ENCODE measurements at places on chromosomes 16 and 17.

DNA sequence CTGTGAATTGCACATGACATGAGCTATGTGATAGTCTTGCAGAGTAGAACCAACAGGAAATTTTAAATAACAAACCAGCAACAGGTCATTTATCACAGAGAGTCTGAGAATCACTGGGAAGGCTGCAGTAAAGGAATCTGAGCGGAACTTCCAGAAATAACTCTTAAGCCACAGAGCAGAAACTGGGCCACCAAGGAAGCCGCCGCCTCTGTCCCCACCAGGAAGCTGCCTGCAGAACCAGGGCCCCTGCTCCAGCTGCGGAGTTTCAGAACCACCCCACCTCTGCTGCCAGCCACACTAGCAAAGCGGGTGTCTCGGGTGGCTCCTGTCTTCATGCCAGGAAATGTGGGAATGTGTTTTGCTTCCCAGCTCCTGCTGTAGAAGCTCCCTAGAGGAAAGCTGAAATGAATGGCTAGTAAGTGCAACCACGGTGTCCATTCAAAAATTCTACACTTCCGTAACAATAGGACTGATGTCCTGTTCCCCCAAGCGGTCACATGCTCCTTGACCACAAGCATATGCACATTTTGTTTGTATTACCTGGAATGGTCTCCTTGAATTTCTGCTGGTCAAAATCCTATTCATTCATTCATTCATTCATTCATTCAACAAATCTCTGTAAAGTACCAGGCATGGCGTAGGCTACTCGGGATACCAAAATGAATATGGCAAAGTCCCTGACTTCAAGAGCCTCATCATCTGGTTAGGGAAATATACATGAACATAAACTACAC, 7.7 kb upstream of the ITPRIPL2 start:
- DNase-seq = no peak

- no peak for DNase-seq
These were observed 52.7 kb downstream of the MEAK7 start for GRCh38 chr16:84451781-84452180.

- no peak for DNase-seq
These were observed 149.6 kb downstream of the WWOX start for GRCh38 chr16:78249056-78249455.

- DNase-seq = no peak
These were observed 130.5 kb downstream of the NPIPB5 start for GRCh38 chr16:22641131-22641628.

- DNase-seq = no peak
These were observed 43.2 kb upstream of the MRPS23 start for GRCh38 chr17:57892820-57893595.

GRCh38 chr16:70576431-70577255, 53.0 kb downstream of the SF3B3 start:
- no peak for DNase-seq

DNA sequence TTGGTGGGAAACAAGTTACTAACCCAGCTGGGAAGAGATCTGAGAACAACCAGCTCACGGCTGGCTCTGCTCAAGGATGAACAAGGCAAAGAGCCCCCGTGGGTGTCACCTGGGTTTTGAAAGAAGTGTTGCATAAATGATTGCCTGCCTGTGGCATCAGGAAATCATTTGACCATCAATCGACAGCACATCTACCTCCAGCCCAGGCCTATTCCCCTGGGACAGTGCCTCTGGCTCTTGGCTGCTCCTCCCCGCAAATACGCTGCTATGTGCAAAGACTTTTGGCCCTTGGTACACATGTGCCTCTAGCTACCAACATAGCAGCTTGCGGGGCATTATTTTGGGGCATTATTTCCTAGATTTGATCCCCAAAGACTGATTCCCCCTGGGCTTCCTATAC, 39.4 kb upstream of the SMPD3 start:
- no peak for DNase-seq

DNA sequence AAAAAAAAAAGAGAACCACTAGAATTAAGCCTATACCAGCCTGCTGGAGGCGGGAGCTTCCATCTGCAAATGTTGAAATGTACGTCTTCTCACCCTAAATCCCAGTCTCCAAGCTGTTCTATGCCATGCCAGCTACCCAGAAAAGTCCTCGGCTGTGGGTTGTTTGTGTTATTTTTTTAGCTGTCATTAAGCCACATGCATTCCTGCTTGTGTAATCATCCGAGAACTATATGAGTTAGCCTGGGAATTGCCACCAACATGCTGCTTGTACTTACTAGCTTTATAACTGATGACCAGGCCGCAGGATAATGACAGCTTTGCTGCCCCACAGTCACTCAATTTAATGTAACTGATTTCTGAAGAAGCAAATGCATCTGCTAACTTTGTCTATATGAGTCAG, 313.9 kb upstream of the SALL1 start:
- DNase-seq = no peak

DNA sequence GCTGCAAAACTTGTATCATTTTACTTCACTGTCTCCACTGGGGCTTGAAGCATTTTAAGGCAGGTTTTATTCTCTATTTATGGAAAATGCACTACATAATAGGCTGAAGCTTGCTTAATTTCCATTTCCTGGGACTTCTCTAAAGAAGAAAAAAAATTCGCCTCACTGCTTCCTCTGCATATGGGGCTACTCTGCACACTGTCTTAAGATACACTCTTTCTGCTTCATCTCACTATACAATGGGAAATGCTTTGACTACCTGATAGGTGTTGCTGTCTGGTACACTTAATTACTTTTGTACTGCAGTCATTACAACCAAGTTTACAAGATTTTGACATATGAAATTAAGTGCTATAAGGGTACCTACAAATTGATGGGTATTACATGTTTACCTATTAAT, 466.0 kb downstream of the KCNJ18 start:
- DNase-seq = no peak

GRCh38 chr17:8066841-8067775, 20.4 kb downstream of the ALOX12B start:
- no peak for DNase-seq

DNA sequence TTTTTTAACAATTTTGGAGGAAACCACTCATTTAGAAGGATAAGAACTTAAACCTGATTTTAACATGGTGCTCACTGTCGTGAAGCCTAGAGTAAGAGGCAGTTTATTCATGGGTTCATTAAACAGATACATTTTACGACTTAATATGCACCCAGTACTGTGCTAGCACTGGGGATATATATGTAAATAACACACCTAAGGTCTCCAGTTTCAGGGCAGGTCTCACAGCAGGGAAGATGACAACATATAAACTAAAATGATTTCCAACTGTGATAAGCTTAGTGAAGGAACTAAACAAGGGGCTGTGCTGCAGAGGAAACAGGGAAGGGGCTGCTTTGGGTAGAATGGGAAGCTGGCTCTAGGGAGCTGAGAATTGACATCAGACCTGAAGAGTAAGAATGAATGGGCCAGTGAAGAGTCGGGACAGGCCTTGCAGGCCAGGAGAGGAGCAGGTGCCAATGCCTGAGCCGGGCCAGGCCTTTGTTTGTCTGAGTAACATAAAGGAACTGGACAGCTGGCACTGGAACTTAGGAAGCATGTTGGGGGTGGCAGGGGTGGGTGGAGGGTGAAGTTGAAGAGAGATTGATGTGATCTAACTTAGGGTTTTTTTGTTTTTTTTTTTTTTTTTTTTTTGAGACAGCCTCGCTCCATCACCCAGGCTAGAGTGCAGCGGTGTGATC, 12.1 kb downstream of the NT5M start:
- no peak for DNase-seq

- no peak for DNase-seq
These were observed 47.0 kb upstream of the MAF start for GRCh38 chr16:79647586-79647985.

- DNase-seq = no peak
These were observed 31.0 kb upstream of the ARL4D start for GRCh38 chr17:43367737-43368242.

DNA sequence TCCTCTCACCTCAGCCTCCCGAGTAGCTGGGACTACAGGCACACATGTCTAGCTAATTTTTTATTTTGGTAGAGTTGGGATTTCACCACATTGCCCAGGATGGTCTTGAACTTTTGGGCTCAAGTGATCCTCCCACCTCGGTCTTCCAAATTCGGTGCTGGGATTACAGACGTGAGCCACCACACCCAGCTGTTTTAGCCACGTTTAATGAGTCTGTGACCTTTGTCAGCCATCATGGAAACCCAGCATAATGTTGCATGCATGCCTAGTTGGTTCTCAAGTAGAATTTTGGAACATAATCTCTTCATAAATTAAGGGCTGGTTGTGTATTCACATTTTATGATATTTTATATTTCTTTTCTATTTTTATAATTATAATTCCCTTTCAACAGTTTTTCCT, 42.0 kb downstream of the GOSR1 start:
- no peak for DNase-seq

GRCh38 chr16:55323637-55324271, at the start of gene IRX6:
IRX6 (plus strand) TSS chr16:55324203; CDS start chr16:55325092, 889 bp downstream.
- DNase-seq = no peak

- no peak for DNase-seq
These were observed 13.7 kb upstream of the BCO1 start for GRCh38 chr16:81224824-81225223.

DNA sequence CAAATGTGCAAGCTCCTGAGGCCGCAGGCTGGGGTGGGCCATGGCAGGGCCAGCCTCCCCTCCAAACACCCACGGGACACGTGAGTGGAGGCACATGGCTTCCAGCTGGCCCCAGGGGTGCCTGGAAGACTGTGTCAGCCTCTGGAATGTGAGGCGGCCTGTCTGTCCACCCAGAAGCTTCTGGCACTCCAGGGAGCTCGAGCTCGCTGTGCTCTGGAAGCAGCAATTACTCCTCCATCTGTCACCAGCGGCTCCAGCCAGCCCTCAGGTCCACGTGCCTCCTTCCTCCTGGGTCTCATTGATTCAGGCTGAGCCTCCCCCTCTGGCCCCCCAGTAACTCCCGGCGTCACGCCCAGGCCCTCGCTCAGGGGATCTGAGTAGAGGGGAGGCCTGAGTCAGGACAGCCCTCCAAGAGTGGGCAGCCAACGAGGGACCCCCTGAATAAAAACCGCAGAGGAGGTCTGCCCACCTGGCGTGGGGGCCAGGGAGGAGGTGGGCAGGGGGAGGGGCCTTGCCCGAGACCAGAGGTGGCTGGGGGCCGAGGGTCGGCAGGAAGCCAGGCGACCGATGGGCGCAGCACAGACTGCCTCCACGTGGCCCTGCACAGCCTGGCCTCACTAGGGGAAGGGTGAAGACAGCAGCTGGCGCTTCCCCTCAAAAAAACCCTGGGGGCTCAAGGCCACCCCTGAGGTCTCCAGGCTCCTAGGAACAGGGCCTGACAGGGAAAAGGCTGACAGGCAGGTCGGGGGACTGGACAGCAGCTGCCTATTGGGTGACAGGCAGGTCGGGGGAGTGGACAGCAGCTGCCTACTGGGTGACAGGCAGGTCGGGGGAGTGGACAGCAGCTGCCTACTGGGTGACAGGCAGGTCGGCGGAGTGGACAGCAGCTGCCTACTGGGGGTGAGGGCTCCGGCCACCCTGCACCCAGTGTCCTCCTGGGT, 11.9 kb downstream of the PIEZO1 start:
- DNase-seq = no peak

DNA sequence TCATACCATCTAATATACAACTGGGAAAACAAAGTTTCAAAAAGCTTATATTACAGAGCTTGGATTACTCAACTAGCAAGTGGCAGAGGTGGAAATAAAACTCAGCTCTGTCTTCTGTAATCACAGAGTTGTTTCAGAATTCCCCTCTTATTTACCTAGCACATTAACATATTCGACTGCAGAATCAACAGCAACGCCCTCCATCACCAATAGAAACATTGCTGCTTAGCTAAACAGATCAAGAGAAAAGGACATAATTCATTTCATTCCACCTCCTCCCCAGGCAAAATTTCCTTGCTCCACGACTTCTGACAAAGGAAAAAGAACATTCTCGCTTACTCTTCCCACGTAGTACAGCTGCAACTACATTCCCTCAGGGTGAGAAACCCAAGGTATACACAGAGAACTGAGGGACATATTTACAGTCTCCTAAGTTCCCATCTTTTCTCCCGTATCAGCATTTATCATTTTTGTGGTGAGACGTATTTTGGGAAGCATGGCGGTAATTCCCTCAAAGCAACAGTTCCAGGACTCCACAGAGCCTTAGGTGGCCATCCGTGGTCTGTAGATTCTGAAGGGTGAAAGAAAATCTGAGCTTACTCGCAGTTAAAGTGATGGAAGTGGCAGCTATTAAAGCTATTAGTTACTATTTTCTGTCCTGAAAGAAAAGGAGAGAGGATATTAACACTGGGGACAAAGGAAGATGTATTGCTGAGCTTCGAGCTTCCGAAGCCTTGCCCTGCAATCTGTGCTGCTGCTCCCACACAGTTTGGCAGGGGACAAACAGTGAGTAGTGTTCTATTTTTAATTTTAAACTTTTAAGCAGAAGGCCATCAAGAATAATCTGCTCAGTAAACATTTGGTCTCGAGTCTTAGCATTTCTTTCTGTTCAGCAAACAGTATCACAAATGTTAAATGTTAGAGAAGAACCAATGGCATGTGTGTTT, 1296.2 kb downstream of the CDH8 start:
- DNase-seq = no peak

DNA sequence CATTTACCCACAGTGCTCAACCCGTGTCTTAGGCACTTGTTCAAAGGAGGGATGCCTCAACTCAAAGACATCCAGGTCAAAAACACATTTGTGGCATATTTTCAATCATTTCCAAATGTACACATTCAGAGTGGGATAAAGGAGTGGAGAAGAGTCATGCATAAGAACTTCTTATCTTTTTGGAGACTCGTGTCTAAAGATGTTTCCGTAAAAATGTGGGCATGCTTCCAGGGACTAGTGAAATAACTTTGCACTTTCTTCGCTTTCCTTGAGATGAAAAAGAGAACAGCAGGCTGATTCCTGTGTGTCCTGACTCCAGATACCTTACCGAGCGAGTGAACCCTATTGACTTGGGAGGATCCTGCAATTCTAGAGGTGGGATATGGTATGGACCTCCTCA, 256.6 kb upstream of the KCNJ16 start:
- DNase-seq = no peak

DNA sequence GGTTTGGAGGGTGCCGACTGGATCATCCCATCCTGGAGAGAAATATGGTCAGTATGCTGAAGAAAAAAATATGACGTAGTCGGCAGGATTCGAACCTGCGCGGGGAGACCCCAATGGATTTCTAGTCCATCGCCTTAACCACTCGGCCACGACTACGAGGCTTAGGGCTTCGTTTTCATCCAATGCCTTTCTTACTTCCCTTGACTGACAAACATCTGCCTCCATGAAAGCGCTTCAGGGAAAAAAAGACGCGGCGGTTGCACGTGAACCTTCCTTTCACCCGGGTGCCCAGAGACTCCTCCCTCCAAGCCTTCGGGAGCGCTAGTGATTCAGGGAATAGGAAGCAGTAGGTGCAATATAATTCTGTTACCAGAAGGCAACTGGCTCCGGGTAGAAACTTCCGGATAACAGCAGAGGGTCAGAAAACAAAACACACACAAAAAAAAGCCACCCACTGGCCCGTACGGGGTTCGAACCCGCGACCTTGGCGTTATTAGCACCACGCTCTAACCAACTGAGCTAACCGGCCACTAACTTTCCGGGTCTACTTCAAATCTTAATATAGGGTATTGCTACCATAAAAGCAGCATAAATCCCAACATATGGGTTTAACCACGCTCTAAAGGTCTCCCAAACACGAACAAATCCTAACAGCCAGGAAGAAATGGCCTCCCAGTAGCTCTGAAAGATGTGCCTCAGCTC, 16.3 kb upstream of the AURKB start:
- peak; percentile 45 for DNase-seq

GRCh38 chr16:27168790-27169189, 34.5 kb upstream of the KDM8 start:
- no peak for DNase-seq

Data from activated T-cell treated with anti-CD3 and anti-CD28 coated beads, Interleukin-2, amount 50 U/mL, for 72 hours (primary cell).